Gastrocnemius medialis (tissue), 4 donors: ENCODE measurements at places on chromosomes 5 and 9. TPM values are rescaled to one million over a fixed set of nuclear protein-coding genes. Genes with fewer than 3 reads are reported as not detected.
A peak's percentile ranks its signal among the peaks of the same experiment; 100 is the strongest.

GRCh38 chr5:83576341-83576740, 104.8 kb downstream of the VCAN start:
- H3K27me3 ChIP-seq, result no peaks in the 10 kb centered on the region
- no peak for DNase-seq
- no peaks in the 10 kb centered on the region for H3K4me1 ChIP-seq
- H3K36me3 ChIP-seq, result no peaks in the 10 kb centered on the region
- no peak overlapping the region for H3K4me3 ChIP-seq

Gene CCL28
- 0.19 TPM for total RNA-seq

Gene TRIM7
- total RNA-seq, result 52.2 TPM

DNA sequence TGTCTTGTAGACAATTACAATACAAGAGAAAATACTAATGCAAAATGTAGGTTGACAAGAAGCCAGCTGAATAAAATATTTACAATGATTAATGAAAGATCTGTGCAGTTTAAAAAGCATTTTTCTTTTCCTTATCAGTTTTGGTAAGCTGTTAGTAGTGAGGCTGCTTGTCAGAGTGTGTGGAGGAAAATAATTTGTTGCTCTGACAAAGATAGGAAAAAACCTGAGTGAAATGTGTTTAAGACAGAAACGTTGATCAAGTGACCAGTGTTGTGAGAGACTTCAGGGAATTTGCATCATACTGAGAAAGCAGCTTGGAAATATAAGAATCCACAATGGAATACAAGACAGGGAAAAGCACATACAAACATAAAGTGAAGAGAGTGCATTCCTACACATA, 360.3 kb upstream of the CDH18 start:
- no peaks in the 10 kb centered on the region for H3K27me3 ChIP-seq
- no peaks in the 10 kb centered on the region for H3K36me3 ChIP-seq
- H3K27ac ChIP-seq, result no peak overlapping the region
- no peaks in the 10 kb centered on the region for H3K4me1 ChIP-seq
- no peak overlapping the region for H3K4me3 ChIP-seq
- no peak for DNase-seq

- no peaks in the 10 kb centered on the region for H3K27me3 ChIP-seq
- H3K4me3 ChIP-seq, result no peak overlapping the region
- H3K36me3 ChIP-seq, result no peaks in the 10 kb centered on the region
- H3K27ac ChIP-seq, result peak overlapping the region; percentile 86
- DNase-seq, result no peak
Observed at GRCh38 chr5:143057580-143057999, 287.4 kb downstream of the ARHGAP26 start.

- no peaks in the 10 kb centered on the region for H3K27me3 ChIP-seq
- H3K27ac ChIP-seq, result no peak overlapping the region
- no peaks in the 10 kb centered on the region for H3K4me1 ChIP-seq
- H3K4me3 ChIP-seq, result no peak overlapping the region
- H3K36me3 ChIP-seq, result no peaks in the 10 kb centered on the region
Observed at GRCh38 chr9:98575379-98576346, 133.1 kb downstream of the GABBR2 start.

Gene HNRNPK
- total RNA-seq, result 380 TPM

Gene TXNDC8
- total RNA-seq, result not detected

Gene ARL10
- total RNA-seq, result 1.5 TPM

DNA sequence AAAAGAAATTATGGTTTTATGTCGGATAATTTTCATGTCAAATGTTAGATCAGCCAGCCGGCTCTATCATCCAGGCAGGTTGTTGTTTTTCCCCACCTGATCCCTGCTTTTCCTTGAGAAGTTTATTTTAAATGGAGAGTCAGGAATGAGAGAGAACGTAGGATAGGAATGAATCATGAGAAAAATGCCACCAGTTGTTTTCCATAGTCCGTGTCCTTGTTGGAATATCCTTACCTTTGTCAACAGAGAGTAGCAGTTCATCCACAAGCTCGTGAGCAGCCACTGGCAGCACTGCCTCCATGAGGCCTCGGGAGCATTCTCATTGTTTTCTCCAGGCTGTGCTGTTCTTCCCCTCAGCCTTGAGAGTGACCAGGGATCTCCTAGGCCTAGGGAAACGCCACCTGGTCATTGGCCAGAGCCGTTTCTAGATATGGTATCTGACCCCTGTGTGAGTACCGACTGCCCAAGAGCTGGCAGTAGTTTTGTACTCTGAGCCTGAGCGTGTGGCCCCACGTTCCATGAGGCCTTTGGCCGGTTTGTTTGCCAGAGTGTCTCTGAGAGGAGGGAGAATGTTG, 293.3 kb downstream of the FANCC start:
- H3K27ac ChIP-seq, result peak overlapping the region; percentile 97
- no peak overlapping the region for H3K4me3 ChIP-seq
- no peaks in the 10 kb centered on the region for H3K27me3 ChIP-seq
- peak; percentile 71 for DNase-seq
- peaks cover 95% of the 10 kb centered on the region for H3K4me1 ChIP-seq

DNA sequence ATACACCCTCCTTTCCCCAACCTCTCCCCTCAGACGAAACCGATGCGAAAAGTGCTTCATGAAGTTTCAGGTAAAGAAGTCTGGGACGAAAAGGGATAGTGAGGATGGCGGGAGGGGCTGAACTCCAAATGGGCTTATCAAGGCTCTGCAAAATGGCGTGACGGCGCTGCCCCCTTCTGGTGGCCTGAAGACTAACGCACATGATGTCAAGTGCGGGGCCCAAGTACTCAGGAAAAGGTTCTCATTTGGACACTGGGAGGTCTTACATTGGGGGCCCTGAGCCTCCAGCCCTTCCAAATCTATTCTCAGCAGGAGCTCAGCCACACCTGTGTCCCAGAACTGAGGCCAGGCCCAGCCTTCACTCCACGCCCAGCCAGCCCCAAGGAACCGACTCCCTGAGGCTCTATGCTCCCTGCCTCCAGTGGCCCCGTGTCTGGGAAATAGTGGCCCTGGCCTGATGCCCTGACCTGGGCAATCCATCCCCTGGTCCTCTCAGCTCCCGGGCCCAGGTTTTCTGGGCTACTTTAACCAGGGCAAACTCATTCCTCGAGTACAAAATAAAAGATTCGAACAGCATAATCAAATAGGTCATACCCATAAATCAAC, 119.9 kb downstream of the KCNIP1 start:
- no peak overlapping the region for H3K27ac ChIP-seq
- H3K36me3 ChIP-seq, result no peaks in the 10 kb centered on the region
- no peak for DNase-seq
- H3K27me3 ChIP-seq, result no peaks in the 10 kb centered on the region
- no peak overlapping the region for H3K4me3 ChIP-seq
- no peaks in the 10 kb centered on the region for H3K4me1 ChIP-seq

DNA sequence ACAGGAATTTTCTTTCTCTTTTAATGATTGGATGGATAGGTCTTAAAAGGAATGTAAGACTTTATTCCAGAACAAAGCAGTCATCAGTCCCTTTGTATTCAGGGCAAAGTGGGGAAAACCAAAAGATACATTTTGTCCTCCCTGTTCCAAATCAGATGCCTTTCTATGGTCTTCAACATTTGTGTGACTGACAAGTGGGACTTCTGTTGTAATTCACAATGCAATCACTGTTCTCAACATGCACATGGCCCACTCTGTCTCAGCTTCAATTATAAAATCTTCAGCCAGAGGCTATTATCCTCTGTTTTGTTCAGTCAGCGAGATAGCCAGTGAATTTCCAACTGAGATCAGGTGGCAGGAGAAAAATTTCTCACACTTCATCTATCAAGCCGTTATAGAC, 95.5 kb upstream of the ERBIN start:
- H3K27ac ChIP-seq, result no peak overlapping the region
- DNase-seq, result no peak
- no peaks in the 10 kb centered on the region for H3K27me3 ChIP-seq
- peaks cover 17% of the 10 kb centered on the region for H3K4me1 ChIP-seq
- no peaks in the 10 kb centered on the region for H3K36me3 ChIP-seq

DNA sequence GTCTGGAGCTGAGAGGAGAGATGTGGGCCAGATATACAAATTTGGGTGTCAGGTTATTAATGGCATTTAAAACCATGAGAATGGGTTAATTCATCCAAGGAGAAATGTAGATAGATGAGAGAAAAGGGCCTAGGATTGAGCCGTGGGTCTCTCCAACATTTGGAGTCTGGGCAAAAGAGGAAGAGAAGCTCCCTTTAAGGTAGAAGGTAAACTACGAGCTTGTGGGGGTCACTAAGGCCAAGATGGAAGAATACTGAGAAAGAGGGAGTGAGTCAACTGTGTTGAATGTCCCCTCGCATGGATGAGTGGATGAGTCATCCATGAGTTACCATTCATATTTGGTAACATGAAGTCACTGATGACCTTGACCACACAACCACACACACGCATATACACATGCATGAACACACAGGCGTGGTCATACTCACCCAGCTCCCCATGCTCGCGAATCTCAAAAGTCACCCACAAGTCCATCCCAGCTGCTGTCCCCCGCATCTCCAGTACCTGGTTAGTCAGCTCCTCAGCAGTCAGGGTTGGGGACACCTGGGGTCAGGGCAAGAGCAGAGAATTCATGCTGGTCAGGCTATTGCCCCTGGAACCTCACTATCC, 6.8 kb upstream of the FCHSD1 start:
- H3K4me3 ChIP-seq, result no peak overlapping the region
- DNase-seq, result no peak
- H3K36me3 ChIP-seq, result no peaks in the 10 kb centered on the region
- no peaks in the 10 kb centered on the region for H3K27me3 ChIP-seq

Gene KIF12
- not detected for total RNA-seq

DNA sequence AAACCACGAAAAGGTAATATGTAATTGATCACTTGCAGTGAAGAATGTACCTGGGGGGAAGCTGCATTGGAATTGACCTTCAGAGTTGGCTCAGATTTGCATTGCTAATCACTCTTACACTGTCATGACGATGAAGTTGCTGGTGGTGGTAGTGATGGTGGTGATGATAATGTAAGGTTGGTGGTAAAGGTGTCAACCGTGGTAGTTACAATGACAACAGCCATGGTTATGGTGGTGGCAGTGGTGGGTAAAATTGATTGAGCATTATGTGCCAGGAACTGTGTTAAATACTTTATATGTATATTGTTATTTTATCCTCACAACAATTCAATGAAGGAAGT, 282.4 kb downstream of the NR3C1 start:
- H3K4me3 ChIP-seq, result no peak overlapping the region
- H3K36me3 ChIP-seq, result no peaks in the 10 kb centered on the region
- no peak for DNase-seq
- no peak overlapping the region for H3K27ac ChIP-seq

DNA sequence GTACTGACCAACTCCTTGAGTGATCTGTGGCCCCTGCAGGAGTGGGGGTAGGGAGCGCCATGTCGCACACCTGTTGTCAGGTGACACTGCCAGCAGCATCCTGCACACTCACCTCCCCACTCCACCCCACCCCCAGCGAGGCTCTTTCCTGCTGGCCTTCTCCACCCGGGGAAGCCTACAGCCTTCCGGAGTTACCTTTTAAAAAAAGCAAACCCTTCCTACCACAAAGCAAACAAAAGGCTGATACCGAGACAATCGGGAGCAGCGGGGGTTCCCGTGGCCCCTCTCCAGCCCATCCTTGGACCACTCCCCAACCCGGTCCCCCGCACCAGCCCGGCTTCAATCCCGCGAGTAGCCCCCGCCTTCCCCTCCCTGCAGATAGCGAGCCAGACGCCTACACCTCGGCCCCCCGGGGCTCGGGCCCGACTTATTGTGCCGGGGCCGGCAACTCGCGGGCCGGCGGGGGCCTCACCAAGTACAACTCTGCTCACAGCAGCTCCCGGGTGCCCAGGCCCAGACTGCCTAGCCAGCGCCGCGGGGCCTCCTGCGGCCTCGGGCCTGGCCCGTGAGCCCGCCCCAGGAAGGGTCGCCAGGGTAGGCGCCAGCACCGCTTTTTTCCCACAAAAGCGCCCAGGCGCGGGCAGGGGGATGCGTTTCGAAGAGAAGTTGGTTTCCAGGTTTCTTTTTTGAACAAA, 724 bp downstream of the MACROH2A1 start:
- peaks cover 45% of the 10 kb centered on the region for H3K4me1 ChIP-seq
- peak overlapping the region; percentile 76 for H3K27ac ChIP-seq
- peak overlapping the region; percentile 92 for H3K4me3 ChIP-seq
- no peaks in the 10 kb centered on the region for H3K36me3 ChIP-seq

- no peaks in the 10 kb centered on the region for H3K4me1 ChIP-seq
- no peaks in the 10 kb centered on the region for H3K36me3 ChIP-seq
- H3K27ac ChIP-seq, result no peak overlapping the region
- H3K27me3 ChIP-seq, result no peaks in the 10 kb centered on the region
Observed at GRCh38 chr5:56325039-56325438, 91.9 kb upstream of the ANKRD55 start.

- no peak for DNase-seq
- H3K36me3 ChIP-seq, result no peaks in the 10 kb centered on the region
- no peaks in the 10 kb centered on the region for H3K27me3 ChIP-seq
Observed at GRCh38 chr9:85040821-85041465, 371.4 kb downstream of the NTRK2 start.

Gene PCDHGA12
- total RNA-seq, result 2.0 TPM

Gene SLC46A2
- 0.13 TPM for total RNA-seq

DNA sequence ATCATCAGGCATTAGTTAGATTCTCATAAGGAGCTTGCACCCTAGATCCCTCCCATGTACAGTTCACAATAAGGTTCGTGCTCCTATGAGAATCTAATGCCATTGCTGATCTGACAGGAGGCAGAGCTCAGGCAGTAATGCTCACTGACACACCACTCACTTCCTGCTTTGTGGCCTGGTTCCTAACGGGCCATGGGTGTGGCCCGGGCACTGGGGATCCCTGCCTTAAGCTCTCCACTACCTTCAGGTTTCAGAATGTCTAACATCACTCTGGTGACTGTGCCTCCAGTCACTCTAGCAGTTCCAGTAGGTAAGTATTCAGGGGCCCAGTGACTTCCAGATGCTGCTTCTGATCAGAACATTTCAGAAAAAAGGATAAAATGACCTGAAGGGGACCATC, 152.4 kb downstream of the LRRC70 start:
- H3K27me3 ChIP-seq, result no peaks in the 10 kb centered on the region
- H3K4me3 ChIP-seq, result no peak overlapping the region
- no peaks in the 10 kb centered on the region for H3K4me1 ChIP-seq
- no peaks in the 10 kb centered on the region for H3K36me3 ChIP-seq
- H3K27ac ChIP-seq, result no peak overlapping the region

Gene ZNF782
- total RNA-seq, result 6.0 TPM

DNA sequence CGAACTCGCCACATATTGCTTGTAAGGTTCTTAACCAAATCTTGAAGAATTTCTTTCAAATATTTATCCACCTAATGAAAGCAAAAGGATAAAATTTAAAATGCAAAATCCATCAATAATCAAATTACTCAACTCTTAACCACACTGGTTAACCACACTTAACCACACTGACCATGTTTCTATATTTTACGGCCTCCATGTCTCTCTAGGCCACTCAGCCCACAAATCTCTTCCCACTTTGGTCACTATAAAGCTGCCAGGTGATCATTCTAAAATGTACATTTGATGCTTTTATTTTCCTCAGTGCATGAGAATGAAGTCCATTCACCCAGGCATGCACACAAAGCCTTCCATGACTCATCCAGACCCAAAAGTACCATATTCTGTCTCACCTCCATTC, 56.4 kb upstream of the OR2K2 start:
- peaks cover 100% of the 10 kb centered on the region for H3K36me3 ChIP-seq
- no peaks in the 10 kb centered on the region for H3K27me3 ChIP-seq
- H3K4me1 ChIP-seq, result no peaks in the 10 kb centered on the region
- H3K4me3 ChIP-seq, result no peak overlapping the region
